Caki2 (cell line): ENCODE measurements at places on chromosomes 11 and 22.
A peak's percentile ranks its signal among the peaks of the same experiment; 100 is the strongest.

DNA sequence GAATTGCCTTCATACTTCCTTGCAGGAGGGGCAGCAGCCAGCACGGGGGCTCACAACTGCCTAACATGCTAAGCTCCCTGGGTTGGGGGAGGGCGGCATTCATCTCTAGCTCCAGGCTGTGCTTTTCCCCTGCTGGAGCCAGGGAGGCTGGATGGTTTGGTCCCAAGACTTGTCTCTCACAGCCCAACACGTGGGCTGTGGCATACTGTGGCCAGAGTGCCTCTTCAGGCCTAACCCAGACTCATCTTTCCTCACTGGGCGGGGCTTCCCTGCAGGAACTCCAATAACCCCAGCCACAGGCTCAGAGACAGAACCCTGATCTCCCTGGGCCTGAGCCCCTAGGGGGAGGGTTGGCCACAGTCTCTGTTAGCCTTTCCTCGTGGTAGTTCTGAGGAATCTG, 121.9 kb upstream of the PLET1 start:
- DNase-seq, result no peak

DNA sequence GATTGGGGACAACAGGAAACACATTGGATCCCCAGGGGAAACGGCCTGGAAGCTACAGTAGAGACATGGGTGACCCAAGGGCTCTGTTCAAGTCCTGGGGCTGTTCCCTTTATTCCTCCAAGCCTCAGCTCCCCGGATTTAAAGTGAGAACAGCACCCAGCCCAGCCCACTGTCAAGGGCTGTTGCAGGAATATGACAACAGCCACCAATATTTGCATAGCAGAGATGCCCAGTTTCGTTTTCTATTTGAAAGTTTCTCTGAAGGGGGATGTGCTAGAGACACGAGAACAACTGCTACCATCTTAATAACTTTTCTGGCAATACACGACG, 81.1 kb upstream of the WNT7B start:
- no peak for DNase-seq

GRCh38 chr11:70644343-70645060, 246.2 kb downstream of the CTTN start:
- no peak for DNase-seq

GRCh38 chr11:72970557-72971118, 156.4 kb downstream of the ATG16L2 start:
- no peak for DNase-seq

- DNase-seq, result no peak
Observed at GRCh38 chr11:91654686-91655085, 569.9 kb upstream of the FAT3 start.

GRCh38 chr22:37053310-37054055, 1.9 kb downstream of the KCTD17 start:
- DNase-seq, result no peak

- no peak for DNase-seq
Observed at GRCh38 chr11:66858186-66858938, 1.5 kb downstream of the LRFN4 start.

- no peak for DNase-seq
Observed at GRCh38 chr11:70187771-70188170, 15.3 kb upstream of the FADD start.

DNA sequence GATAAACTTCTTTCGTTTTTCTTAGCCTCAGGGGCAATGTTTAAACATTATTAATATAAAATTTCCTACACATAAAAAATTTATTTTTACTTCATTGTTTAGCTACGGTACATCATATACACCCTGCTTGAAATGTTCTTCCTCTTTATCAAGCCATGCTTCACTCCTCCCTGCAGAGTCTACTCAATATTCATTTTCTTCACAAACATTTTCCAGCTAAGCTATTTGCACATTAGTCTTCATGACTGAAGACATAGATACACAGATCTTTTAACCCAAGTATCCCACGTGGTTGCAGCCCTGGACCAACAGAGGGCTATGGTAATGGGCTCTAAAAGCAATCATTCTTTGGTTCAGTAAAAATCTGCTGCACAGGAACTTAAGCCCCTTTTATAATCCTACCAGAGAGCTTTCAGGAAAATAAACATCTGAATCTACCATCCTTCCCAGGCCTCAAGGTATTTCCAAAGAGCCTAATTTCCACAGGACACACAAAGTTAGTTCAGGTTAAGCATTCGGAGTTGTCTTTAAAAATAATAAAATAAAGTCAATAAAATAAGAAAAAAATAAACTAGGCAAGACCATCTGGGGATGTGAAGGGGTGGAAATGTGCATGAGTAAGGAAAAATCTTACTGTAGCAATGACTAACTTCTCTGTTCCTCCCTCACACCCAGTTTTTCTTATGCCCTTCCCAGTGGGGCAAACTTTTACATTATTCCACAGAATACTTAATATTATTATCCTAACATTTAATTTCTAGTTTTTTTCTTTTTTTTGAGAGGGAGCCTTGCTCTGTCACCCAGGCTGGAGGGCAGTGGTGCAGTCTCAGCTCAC, 21.6 kb upstream of the OR6X1 start:
- DNase-seq, result no peak

DNA sequence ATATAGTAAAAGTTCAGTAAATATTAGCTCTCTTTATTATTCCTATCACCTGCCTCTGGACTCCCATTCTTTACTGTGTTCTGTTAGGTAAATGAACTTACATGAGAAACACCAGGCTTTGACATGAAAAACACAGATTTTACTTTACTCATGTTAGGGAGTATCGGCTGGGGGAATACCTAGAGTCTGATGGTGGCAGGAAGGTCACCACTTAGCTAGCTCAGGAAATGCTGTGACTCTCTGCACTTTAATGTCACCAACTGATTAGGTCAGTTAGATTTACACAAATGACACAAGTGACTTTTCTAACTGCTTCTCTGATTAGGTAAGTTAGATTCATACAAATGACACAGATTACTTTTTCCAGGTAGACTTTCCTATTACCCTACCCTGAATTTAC, 225.1 kb downstream of the SWAP70 start:
- DNase-seq, result no peak

GRCh38 chr11:35424157-35424940, 5.0 kb upstream of the SLC1A2 start:
- DNase-seq, result no peak

DNA sequence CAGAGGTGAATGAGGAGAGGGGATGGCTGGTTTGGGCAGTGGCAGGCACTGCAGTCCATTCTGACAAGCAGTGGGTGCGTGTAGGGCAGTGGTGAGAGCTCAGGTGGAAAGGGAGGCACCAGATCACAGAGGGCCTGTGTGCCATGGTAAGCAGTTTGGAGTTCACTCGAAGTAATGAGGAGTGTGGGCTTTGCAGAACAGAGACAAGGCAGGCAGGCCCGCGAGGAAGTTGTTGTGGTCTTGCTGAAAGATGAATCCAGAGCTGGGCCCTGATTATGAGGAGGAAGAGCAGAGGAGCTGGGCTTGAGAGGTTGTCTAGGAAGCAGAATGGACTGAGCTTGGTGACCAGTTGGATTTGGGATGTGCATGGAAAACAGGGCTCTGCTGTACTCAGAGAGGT, 1.6 kb upstream of the DNAJB13 start:
- no peak for DNase-seq

- DNase-seq, result no peak
Observed at GRCh38 chr11:77094841-77095365, 7.7 kb upstream of the OMP start.

DNA sequence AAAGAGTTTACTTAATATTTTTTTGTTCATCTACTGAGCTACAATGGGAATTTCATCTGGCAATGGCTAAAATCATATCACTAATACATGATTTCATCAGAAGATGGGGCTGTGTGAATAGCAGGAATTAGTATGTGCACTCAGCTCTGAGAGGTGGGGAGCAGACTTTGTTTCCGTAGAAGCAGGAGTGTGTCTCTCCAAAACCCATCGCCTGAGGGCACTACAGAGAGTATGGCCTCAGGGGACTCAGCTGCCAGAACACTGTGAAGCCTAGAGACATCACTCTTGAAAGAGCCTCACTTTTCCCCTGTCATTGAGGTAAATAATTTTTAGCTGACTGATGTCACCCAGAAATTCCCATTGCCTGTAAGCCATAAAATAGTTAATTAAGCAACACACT, 261.4 kb upstream of the ISX start:
- no peak for DNase-seq

DNA sequence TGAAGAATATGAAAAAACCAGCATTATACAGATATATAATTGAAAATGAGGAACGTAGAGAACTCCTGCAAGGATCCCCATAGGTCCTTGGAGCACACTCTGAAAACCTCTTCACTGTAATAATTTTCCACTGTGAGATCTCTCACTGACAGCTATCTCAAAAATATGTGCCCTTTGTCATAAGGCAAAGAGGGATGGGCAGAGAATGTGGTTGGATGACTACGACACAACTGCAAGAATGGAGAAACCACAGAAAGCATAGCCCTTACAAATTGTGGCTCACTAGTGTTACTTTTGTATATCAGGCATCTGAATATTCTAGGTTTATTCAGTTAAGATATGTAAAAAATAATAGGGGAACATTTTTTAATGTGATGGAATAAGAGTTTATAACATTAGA, 7.9 kb upstream of the CTSC start:
- no peak for DNase-seq

- peak; percentile 73 for DNase-seq
Observed at GRCh38 chr11:70423523-70424505, 25.5 kb downstream of the CTTN start.

DNA sequence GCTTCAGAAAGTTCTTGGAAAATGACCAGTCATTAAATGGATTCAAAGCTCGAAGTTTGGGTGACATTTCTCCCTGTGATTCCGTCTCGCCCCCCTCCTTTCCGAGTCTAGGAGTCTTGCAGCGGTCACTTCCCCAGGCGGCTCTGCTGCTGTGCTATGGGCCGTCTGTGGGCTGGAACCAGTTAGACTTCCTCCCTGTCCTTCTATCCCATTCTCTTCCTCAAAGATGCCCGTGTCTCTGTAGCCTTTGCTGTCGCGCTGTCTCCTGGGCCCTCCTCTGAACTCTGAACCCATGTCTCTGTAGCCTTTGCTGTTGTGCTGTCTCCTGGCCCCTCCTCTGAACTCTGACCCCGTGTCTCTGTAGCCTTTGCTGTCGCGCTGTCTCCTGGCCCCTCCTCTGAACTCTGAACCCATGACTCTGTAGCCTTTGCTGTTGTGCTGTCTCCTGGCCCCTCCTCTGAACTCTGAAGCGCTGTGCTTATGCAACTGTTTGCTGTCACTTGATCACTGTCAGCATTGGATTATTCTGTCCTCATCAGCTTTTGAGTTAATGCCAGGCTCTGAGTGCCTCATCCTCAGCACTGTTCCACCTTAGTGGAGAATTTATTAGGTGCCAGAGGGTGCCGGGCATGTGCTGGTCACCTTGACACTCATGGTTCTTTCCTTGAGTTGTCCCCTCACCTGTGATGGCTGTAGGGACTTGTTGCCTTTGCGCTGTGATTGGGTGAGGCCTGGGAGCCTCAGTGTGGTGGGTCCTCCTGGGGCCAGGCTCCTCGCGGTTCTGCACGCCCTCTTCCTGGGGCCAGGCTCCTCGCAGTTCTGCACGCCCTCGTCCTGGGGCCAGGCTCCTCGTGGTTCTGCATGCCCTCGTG, 173.3 kb downstream of the TBC1D22A start:
- peak; percentile 19 for DNase-seq

GRCh38 chr11:2976294-2977063, 15.7 kb downstream of the NAP1L4 start:
- DNase-seq, result no peak

DNA sequence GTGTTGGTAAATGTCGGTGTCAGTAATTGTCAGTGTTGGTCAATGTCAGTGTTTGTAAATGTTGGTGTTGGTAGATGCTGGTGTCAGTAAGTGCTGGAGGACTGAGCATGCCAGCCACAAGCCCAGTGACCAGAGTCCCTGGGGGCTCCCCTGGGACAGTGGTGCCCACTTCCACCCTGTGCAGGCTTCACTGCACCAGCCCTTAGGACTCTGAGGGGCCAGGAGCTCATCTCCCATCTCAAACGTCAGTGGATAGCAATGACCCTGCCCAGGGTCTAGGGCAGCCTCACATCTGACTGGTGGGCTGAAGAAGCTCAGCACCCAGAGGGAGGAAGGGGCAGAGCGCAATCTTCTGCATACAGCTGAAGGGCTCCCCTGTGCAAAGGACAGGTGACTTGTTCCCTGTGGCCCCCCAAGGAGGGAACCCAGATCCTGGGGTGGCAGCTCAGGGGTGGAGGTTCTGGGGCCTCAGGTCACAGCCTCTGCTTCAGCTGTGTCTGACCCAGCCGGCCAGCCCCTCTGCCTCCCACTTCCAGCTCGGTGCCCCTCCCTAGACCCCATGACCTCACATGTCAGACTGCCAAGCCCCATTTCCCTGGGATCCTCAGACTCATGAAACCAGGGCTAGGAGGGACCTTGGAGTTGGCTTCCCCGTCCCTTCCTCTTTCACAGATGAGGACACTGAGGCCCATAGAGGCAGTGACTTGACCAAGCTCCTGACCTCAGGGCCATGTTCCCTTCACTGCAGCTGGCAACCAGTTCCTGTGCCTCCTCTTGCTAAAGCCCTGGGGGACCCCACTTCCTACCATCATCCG, 138.4 kb downstream of the CRYBB2 start:
- DNase-seq, result no peak

GRCh38 chr22:46929046-46929709, 166.7 kb downstream of the TBC1D22A start:
- DNase-seq, result peak; percentile 81

- no peak for DNase-seq
Observed at GRCh38 chr11:117972629-117973502, 13.3 kb upstream of the IL10RA start.

DNA sequence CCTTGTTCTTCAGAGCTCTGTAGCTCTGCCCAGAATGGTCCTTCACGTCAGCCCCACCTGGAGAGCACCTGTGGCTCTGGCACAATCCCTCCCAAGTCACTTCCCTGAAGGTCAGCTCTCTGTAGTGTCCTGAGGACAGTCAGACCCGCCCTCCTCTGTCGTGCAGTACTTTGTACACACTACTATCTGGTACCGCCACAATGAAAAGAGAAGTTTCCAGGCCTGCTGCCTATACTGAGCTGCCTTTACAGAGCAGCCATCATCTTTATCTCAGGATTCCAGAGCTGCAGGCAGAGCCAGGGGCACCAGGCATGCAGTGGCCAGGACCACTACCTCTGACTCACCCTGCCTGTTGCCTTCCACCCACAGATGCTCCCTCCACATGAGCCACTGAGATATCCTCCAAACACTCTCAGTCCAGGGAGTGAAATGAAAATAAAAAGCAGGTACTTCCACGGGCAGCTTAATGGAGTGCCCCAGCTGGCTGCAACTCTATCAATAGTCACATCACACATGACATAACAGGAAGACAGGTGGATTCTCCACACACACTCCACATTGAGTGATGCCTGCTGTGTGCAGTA, 7.3 kb downstream of the PACSIN2 start:
- no peak for DNase-seq

DNA sequence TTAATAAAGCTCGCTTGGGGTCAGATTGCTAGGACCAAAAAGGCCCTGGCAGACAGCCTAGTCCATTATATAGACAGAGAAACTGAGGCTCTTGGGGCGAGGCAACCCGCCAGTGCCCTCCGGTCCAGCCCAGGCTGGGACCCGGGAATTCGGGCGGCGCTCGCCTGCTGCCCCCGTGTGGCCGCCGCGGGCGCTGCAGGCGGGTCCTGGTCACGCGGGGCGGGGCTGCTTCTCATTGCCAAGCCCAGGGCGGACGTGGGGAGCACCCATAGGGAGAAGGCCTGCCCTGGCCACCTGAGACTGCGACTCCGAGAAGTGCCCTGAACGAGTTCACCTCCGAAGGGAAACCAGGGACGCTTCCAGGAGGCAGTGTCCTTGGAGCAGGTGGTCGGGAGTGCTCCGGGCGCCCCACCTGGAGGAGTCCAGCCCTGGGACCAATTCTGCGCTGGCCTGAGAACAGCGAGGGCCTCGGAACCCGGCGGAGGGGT, 36.0 kb upstream of the CSNK1E start:
- DNase-seq, result peak; percentile 65
